ENCODE measurements at places on chromosomes 1 and 21.

DNA sequence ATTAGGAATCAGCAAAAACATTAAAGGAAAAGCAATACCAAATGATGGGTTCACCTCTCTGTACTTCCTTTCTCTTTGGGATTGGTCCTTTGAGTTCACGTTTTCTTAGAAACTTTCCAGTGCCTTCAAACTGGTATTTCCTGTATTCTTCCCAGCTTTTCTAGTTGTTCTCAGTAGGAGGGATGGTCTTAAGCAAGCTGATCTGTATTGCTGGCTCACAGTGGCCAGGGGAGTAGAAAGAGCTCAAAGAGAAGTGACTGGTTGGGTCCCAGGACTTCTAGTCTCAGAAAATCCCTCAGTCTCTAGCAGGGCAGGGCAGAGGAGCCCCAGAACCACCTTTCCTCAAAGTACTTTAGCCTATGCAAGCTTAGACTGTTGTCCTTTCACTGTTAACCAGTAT, 10.1 kb upstream of the USP24 start:
- DNase-seq, result no peak

DNA sequence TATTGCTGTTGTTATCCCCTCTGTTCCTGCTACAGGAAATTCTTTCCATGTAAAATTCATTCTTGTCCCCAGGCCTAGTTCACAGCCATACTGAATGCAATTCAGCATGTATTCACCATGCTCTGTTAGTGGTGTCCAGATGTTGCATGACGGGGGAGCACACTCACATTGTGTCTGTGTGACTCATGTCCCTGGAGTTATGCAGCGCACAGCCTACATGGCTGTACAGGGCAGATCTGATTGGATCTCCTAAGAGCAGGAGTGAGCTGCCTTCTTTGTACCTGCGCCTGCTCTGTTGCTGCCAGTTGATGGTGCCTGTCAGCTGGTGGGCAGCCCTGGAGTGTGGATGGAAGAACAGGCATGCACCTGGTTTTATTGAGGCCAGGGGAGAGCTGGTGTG, 17.6 kb downstream of the HTR6 start:
- DNase-seq, result no peak

DNA sequence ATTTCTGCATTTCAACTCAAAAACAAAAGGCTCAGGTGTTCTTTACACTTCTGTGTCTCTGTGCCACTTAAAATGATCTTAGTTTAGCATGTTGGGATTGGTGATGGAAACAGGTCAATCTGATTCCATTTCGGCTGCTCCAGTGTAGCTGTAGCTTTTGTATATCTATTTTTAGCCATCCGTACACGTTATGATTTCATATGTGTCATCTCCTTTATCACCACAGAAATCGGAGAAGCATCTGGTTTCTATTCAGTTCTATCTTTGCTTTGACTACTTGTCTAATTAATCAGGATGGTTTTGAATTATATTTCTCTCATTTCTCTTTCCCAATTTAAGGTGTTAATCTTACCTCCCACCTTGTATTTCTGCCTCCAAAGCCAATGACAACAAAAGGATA, 41.1 kb downstream of the RGS21 start:
- DNase-seq, result no peak

DNA sequence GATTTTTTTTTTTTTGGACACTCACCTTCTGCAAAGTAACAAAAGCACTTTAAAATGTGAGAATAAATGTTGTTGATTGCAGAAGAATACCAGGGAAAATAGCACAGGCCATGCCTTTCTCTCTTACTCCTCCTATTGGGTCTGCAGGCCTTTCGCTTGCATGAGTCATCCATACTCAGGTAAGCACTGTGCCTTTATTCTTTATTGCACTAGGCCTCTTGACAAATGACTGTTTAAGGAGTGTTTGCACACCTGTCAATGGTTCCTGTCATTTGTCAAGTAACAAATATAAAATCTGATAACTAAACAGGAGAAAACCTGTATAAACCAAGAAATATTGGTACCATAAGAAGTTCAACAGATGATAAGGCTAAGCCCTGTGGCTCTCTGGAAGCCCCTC, 106.5 kb downstream of the RGS7 start:
- DNase-seq, result no peak

GRCh38 chr1:184150776-184151531, 99.4 kb downstream of the TSEN15 start:
- no peak for DNase-seq

GRCh38 chr1:222653178-222653827, 35.4 kb downstream of the MIA3 start:
- no peak for DNase-seq

- no peak for DNase-seq
Observed at GRCh38 chr1:10516925-10517676, 42.4 kb downstream of the PEX14 start.

DNA sequence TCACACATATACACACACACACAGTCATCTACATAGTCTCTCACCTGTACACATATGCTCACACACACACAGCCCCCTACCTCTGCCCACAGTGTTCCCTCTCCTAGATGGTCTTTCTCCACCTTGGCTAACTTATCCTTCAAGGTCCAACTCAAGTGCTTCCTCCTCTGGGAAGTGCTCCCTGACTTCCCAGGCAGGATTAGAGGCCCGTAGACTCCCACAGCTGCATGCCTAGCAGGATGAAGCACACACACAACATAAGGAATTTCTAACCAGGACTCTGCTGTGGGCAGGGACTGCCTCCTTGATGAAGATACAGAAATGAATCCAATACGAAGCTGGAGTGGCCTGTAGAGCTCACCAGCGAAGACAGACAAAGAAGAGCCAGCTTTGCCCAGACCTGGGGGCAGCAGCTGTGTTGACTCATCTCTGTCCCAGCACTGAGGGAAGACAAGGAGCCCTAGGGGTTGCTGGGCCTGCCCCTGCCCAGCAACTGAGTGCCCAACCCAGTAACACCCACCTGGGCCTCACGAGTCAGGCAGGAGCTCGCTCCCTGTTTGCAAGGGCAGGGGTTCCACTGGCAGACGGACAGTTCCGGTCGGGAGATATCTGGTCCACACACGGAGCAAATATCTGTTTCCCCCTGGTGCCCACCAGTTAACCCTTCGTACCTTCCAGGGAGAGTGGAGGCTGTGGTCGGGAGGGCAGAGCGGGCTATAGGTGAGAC, 100.8 kb downstream of the DMRTB1 start:
- DNase-seq, result no peak

- DNase-seq, result no peak
Observed at GRCh38 chr1:79059341-79059740, 52.8 kb upstream of the ADGRL4 start.

GRCh38 chr1:203408486-203409481, 57.9 kb upstream of the FMOD start:
- DNase-seq, result no peak

DNA sequence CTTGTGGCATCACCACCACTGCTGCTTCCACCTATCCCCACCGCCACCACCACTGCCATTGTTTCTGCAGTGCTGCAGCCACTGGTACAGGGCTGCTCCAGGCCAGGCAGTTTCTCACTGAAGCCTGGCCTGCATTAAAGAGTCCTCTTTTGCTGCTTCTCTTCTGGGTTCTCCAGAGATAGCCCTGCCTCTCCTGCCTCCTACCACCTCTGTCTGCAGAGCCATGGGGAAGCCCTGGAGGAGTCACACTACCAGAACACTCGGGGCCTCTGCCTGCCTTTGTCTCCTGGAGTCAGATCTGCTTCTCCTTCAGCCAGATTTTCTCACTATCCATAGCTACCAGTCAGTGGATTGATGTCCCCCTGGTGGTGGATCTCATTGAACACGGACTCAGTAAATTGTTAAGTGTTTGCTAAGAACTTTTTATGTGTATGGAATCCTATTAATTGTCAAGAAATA, 37.7 kb upstream of the DDAH1 start:
- DNase-seq, result peak; percentile 67

DNA sequence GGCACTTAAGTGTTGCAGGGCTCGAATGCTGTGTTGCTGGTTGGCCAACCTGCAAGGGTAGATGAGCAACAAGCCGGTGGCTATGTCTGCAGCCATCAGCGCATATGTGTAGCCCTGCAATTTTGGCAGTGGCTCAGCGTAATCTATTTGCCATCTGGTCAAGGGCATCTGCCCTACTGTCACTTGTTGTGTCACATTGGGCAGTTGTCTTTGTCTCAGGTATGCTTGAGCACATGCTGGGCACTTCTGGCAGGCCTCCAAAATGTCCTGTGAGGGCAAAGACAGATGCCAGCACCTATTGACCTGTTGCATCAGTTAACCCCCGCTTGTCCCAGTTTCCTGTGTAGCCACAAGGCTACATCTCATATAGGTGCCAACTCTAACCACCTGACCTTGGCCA, 111.8 kb downstream of the GDAP2 start:
- DNase-seq, result no peak

Data from PC-9 (cell line).